ENCODE measurements at places on chromosomes 5 and 9.

GRCh38 chr9:12640016-12640587 lies 53.1 kb upstream of the TYRP1 start:
- H3K36me3 ChIP-seq = no peaks in the 10 kb centered on the region
- H3K27ac ChIP-seq = no peak overlapping the region
- no peak overlapping the region for H3K4me3 ChIP-seq
- no peaks in the 10 kb centered on the region for H3K27me3 ChIP-seq

- H3K4me3 ChIP-seq = no peak overlapping the region
- peak; percentile 50 for DNase-seq
- H3K27me3 ChIP-seq = no peaks in the 10 kb centered on the region
- H3K36me3 ChIP-seq = no peaks in the 10 kb centered on the region
Measured at GRCh38 chr5:59276917-59277372, 616.6 kb downstream of the PDE4D start.

DNA sequence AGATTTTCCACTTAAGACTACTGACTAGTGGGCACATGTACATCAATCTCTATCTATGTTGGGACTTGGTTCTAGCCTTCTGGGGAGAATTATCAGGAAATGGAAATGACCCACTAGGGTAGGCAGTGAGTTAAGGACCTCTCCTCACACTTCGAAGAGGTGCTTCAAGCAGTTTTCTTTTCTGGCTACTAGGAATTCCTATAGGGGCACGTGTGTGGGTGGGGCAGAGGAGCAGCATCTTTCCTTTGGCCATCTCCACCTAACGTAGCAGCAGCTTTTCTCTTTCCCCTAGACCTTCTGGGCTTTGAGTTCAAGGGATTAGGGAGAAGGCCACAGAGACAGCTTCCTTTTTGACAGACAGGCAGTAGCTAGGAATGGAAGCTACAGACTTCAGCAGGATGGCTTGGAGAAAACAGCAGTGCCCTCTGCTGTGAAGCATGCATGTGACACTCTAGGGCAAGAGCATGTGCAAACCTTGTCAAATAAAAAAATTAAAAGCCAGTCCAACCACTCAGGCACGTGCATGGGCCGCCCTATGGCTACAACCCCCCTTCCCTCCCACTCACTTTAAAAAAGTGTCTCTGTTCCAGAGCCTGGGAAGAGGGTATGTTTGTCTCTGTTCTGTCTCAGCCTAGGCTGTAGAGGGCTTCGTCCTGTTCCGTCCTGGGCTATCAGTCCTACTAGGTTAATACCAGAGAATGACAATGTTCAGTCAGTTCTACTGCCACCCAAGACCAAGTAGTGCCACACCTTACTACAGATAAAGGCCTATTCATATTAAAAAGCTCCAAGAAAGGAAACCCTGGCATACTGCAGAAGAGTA lies 8.7 kb upstream of the GFRA3 start:
- no peak overlapping the region for H3K27ac ChIP-seq
- H3K4me1 ChIP-seq = no peaks in the 10 kb centered on the region
- DNase-seq = peak; percentile 67
- no peaks in the 10 kb centered on the region for H3K36me3 ChIP-seq
- no peak overlapping the region for H3K4me3 ChIP-seq
- no peaks in the 10 kb centered on the region for H3K27me3 ChIP-seq

DNA sequence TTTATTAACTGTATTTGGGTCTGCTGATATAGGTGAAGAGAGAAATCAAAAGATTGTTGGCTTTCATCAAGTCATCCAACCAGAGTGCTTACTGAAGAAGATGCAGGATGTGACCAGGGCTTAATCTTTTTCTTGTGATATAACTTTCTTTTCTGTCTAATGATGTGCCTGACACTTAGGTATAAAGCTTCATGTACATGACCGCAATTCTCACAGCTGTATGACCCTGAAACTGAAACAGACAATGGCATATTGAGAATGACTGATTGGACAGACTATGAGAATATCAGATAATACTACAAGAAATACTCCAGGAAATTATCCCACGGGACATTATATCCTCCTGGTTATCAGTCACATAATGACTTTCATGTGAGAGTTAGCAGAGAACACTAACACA lies 32.5 kb upstream of the FAM174A start:
- no peak overlapping the region for H3K4me3 ChIP-seq
- DNase-seq = no peak
- no peaks in the 10 kb centered on the region for H3K4me1 ChIP-seq
- no peaks in the 10 kb centered on the region for H3K36me3 ChIP-seq
- H3K27ac ChIP-seq = no peak overlapping the region
- H3K27me3 ChIP-seq = no peaks in the 10 kb centered on the region

DNA sequence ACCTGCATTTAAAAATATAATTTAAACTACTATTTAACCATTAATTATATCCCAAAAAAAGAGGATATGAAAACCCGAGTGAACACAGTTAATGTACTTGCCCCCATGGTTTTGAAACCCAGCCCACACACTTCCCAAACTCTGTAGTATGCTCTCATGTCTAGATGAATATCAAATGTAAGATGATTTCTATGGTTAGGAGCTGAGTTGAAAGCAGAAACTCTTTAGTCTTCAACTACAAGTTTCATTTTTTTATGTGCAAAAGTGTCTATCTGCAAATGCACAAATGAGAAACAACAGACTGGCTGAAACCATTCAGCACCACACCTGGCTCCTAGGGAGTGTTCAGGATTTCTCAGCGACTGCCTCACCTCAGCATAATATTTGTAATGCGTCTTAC lies 183.3 kb downstream of the SEMA5A start:
- peaks cover 2% of the 10 kb centered on the region for H3K36me3 ChIP-seq
- H3K4me3 ChIP-seq = no peak overlapping the region
- H3K4me1 ChIP-seq = peaks cover 11% of the 10 kb centered on the region
- DNase-seq = no peak
- H3K27ac ChIP-seq = no peak overlapping the region
- H3K27me3 ChIP-seq = no peaks in the 10 kb centered on the region

DNA sequence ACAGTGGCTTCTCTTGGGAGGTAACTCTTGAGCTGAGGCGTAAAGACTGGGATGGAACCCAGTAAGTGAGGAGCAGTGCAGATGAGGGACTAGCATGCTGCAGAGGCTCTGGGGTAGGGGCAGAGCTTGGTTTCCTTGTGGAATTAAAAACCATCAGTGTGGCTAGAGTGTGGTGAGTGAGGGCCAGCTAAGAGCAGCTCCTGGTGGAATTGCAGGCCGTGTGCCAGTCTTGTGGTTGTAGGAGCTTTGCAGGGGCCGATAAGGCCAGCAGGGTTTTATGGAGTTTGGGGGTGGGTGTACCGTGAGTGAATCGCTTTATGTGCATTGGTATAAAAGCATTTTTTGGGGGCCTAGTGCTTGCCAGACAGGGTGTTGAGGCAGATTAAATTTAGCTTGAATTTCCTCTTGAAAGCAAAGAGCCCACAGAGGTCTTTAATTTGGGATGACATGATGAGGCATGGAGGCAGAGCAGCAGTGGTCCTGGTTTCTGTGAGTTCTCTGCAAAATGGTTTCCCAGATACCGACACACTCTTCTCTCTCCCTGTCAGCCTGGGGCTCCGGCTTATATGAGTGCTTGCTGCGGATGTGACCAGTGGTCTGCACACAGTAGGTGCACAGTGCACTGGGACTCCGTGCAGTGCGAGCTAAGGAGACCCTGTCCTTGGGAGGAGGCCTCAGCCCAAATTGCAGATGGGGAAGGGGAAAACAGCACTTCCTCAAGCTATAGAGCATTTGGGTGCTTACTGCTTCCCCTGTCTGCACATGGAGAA lies 176.4 kb upstream of the PITX1 start:
- peaks cover 10% of the 10 kb centered on the region for H3K4me1 ChIP-seq
- no peak for DNase-seq
- peak overlapping the region; percentile 5 for H3K4me3 ChIP-seq

DNA sequence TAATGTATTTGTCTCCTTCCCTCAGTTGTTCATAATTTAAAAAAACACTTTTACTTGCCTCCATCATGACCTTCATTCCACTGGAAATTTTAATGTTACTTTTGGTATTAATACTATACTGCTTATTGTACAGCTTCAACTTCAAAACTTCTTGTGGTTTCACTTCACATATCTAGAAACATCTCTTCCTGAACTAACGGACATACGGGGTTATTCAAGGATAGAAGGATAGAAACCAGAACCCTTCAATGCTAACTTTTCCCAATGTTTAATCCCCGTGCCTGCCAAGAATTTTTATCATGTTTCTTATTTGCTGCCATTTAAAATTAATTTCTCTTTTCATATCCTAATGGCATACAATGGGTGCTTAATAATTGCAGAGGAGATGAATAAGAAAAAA lies 36.3 kb upstream of the SETD9 start:
- H3K27ac ChIP-seq = no peak overlapping the region
- DNase-seq = peak; percentile 18
- peaks cover 8% of the 10 kb centered on the region for H3K36me3 ChIP-seq
- H3K4me1 ChIP-seq = peaks cover 2% of the 10 kb centered on the region

- no peaks in the 10 kb centered on the region for H3K36me3 ChIP-seq
- H3K4me1 ChIP-seq = no peaks in the 10 kb centered on the region
- DNase-seq = no peak
- H3K4me3 ChIP-seq = no peak overlapping the region
Measured at GRCh38 chr5:9658706-9659105, 28.6 kb upstream of the TAS2R1 start.

GRCh38 chr5:113490317-113490716 lies 2.1 kb upstream of the MCC start:
- no peak for DNase-seq
- no peaks in the 10 kb centered on the region for H3K36me3 ChIP-seq
- H3K27ac ChIP-seq = no peak overlapping the region
- H3K4me1 ChIP-seq = peaks cover 5% of the 10 kb centered on the region

DNA sequence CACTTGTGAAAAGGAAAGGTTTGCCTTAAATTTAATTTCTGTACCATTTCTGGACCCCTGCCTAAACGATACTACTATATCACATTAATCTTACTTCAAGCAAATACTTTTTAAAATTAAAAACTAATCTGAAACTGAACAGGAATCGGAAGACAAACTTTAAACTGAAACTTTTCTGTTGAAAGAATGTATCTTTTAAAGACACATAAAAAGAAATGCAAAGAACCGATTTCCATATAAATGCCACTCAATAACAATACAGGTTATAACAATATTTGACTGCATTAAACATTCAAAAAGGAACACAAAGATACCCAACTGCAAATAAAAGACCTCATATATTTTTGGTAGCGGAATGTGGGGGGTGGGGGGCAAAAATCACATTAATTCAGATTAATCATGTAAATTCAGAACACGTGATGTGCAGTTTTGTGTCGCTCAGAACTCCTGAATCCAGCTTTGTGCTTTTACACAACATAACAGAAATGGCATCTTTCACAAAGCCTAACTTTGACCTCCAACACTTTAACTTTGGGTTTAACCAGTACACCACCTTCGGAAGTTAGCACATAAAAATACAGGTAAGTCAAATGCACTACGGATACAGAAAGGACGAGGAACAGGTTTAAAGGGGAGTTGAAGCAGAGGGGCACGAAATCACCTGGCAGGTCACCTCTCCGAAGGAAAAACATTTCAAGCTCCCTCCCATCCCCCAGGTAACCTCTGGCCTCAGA lies 925 bp downstream of the LIFR start:
- H3K4me1 ChIP-seq = peaks cover 8% of the 10 kb centered on the region
- H3K27me3 ChIP-seq = no peaks in the 10 kb centered on the region
- peaks cover 3% of the 10 kb centered on the region for H3K36me3 ChIP-seq
- no peak for DNase-seq
- peak overlapping the region; percentile 84 for H3K4me3 ChIP-seq

GRCh38 chr9:78967596-78968217 lies 604.1 kb upstream of the TLE4 start:
- no peak overlapping the region for H3K27ac ChIP-seq
- no peak overlapping the region for H3K4me3 ChIP-seq
- DNase-seq = no peak
- no peaks in the 10 kb centered on the region for H3K36me3 ChIP-seq
- no peaks in the 10 kb centered on the region for H3K27me3 ChIP-seq
- H3K4me1 ChIP-seq = no peaks in the 10 kb centered on the region

DNA sequence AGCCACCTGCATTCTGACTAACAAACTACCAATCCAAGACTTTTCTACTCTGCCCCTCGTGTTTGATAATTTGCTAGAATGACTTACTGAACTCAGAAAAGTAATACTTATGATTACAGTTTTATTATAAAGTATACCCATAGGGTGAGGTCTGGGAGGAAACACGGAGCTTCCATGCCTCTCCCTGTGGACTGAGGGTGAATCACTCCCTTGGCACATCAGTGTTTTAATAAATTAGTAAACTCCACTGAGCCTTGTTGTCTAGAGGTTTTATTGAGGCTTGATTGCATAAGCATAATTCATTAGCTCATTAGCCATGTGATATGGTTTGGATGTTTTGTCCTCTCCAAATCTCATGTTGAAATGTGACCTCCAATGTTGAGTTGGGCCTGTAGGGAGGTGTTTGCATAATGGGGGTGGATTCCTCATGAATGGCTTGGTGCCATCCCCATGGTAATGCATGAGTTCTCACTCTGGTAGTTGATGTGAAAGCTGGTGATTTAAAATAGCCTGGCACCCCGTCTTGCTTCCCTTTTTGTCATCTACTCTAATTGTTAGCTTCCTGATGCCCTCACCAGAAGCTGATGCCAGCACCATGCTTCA lies 233.6 kb upstream of the TRPC7 start:
- no peak overlapping the region for H3K27ac ChIP-seq
- H3K4me1 ChIP-seq = no peaks in the 10 kb centered on the region
- no peak overlapping the region for H3K4me3 ChIP-seq
- no peaks in the 10 kb centered on the region for H3K27me3 ChIP-seq
- DNase-seq = no peak

DNA sequence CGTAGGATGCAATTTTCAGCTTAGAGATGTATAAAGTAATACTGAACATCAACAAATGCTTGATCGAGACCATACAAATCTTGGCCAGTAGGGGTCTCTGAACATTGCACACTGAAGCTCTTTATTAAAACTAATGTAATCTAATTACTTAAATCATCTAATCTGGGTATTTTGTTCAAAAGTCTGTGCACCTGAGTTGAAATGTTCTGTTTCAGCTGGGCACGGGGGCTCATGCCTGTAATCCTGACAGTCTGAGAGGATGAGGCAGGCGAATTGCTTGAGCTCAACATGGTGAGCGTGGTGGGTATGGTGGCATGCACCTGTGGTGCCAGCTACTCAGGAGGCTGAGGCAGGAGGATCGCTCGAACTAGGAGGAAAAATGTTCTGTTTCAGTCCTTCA lies 41.0 kb downstream of the ESM1 start:
- H3K27ac ChIP-seq = no peak overlapping the region
- H3K4me1 ChIP-seq = no peaks in the 10 kb centered on the region
- no peak overlapping the region for H3K4me3 ChIP-seq
- H3K27me3 ChIP-seq = peaks cover 12% of the 10 kb centered on the region
- DNase-seq = peak; percentile 45
- H3K36me3 ChIP-seq = no peaks in the 10 kb centered on the region

GRCh38 chr9:107389617-107390071 lies 99.9 kb downstream of the KLF4 start:
- H3K27ac ChIP-seq = no peak overlapping the region
- peak; percentile 21 for DNase-seq
- H3K36me3 ChIP-seq = no peaks in the 10 kb centered on the region
- no peaks in the 10 kb centered on the region for H3K27me3 ChIP-seq

DNA sequence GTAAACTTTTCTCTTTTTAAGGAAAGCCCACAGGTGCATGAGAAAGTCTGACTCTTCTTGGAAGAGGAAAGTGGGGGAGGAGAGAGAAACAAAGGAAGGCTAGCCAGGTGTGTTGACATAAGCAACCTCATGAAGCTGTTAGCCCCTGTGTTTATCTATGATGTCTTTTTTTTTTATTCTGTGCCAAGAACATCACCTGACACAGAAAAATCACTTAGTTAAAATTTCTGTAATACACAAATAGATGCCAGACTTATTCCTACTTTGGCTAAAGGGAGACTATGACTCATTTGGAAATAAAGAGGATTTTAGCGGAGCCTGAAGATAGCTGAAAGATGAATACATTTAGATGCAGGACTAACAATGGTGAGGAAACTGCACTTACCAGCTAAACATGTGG lies 58.3 kb downstream of the BAAT start:
- no peak overlapping the region for H3K4me3 ChIP-seq
- no peaks in the 10 kb centered on the region for H3K27me3 ChIP-seq
- H3K36me3 ChIP-seq = no peaks in the 10 kb centered on the region
- H3K27ac ChIP-seq = no peak overlapping the region
- DNase-seq = no peak
- no peaks in the 10 kb centered on the region for H3K4me1 ChIP-seq

Data from mesenchymal stem cell (in vitro differentiated cells and primary cell).